Panc1 (cell line): ENCODE measurements at places on chromosomes 6 and 20.

- DNase-seq, result no peak
These were observed 274.9 kb downstream of the UTRN start for GRCh38 chr6:144559865-144560593.

DNA sequence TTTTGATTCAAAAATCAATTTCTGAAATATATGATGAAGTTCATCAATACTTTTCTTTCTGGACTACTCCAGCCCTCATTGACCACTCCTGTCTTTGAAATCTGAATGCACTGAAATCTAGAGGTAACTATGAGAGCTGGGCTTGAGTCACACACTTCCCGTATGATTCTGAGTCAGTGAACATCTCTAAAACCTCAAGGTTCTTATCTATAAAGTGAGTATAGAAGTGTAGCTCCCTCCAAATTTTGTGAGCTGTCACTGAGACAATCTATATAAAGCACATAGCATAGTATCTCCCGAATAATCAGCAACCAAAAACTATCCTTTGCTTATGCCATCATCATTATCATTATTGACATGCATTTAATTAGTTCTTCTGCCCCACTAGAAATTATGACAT lies 182.4 kb downstream of the TSHZ2 start:
- no peak for DNase-seq

GRCh38 chr20:48631114-48632016 lies 196.4 kb downstream of the PREX1 start:
- DNase-seq, result no peak

GRCh38 chr6:121544691-121545090 lies 109.2 kb downstream of the GJA1 start:
- no peak for DNase-seq

GRCh38 chr20:32289661-32290431 lies 12.4 kb downstream of the KIF3B start:
- no peak for DNase-seq

DNA sequence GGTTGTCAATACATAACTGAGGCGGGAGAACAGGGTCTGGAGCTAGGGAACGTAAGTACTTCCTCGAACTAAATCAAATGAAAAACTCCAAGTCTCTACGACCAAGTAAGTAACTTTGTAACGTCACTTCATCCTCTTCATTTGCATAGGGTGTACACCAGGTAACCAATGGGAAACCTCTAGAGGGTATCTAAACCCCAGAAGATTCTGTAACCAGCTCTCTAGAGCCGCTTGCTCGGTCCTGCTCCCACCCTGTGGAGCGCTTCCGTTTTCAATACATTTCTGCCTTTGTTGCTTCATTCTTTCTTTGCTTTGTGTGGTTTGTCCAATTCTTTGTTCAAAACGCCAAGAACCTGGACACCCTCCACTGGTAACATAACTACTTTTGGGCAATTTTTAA lies 133.5 kb upstream of the TMEM170B start:
- no peak for DNase-seq

GRCh38 chr6:154404791-154405400 lies 48.3 kb upstream of the IPCEF1 start:
- DNase-seq, result no peak

GRCh38 chr6:161214722-161215121 lies 59.1 kb downstream of the AGPAT4 start:
- no peak for DNase-seq

- no peak for DNase-seq
These were observed 12.9 kb downstream of the OR2A4 start for GRCh38 chr6:131688286-131688685.

GRCh38 chr6:18823782-18824386 lies 436.7 kb downstream of the RNF144B start:
- DNase-seq, result peak; percentile 7

- no peak for DNase-seq
These were observed 81.8 kb downstream of the EDN3 start for GRCh38 chr20:59382157-59382725.

GRCh38 chr6:45697605-45698004 lies 318.1 kb downstream of the CLIC5 start:
- DNase-seq, result no peak

DNA sequence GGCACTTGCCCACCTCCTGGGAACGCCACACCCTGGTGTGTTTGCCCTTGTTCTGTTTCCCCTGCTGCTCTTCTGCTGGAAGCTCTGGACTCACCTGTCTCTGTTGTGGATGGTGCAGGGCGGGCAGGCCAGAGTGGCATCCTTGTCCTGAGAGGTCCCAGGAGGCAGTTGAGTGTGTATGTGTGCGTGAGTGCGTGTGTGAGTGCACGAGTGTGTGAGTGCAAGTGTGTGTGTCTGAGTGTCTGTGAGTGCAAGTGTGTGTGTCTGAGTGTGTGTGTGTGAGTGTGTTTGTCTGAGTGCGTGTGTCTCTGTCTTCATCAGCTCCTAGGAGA lies 12.2 kb downstream of the IGF2R start:
- no peak for DNase-seq

GRCh38 chr20:44291754-44292153 lies 19.2 kb downstream of the FITM2 start:
- no peak for DNase-seq

DNA sequence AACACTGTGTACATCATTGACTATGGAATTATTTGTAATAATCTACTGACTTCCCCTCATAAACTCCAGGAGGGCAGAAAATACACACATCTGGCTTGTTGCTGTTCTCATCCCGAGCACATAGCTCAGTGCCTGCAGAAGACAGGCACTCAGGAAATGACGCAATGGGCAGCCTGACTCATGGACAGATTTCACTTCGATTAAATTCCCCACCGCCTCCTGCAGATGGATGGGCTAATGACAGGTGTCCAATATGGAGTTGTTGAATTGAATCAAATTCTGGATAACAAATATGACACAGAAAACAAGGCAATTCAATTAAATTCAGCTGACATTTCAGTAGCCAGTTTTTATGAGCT lies 9.1 kb downstream of the ANKRD60 start:
- no peak for DNase-seq

- no peak for DNase-seq
These were observed 40.5 kb downstream of the PANK2 start for GRCh38 chr20:3929713-3930060.

GRCh38 chr6:42450477-42451332 lies 1.0 kb downstream of the TRERF1 start:
- no peak for DNase-seq

- no peak for DNase-seq
These were observed 634 bp downstream of the ITPA start for GRCh38 chr20:3209946-3210317.

DNA sequence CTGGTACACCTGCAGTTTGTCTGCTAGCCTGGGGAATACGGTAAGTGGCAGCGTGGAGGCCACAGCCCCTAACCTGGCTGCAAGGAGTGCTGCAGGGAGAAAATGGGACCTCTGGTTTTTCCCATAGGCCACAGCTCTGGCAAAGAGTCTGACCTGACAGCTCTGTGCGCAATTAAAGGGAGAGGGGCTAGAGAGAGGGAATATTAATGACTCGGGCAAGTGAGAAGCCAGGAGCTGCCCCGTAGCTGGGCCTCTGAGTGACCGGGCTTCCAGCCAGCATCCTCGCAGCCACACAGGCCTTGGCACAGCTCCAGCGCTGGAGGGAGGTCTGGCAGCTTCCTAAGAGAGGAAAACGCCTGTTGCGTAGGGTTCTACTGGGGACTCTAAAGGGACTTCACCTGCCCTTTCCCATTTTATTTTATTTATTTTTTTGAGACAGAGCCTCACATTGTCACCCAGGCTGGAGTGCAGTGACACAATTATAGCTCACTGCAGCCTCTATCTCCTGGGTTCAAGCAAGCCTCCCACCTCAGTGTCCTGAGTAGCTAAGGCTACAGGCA lies 18.2 kb upstream of the OCSTAMP start:
- no peak for DNase-seq

DNA sequence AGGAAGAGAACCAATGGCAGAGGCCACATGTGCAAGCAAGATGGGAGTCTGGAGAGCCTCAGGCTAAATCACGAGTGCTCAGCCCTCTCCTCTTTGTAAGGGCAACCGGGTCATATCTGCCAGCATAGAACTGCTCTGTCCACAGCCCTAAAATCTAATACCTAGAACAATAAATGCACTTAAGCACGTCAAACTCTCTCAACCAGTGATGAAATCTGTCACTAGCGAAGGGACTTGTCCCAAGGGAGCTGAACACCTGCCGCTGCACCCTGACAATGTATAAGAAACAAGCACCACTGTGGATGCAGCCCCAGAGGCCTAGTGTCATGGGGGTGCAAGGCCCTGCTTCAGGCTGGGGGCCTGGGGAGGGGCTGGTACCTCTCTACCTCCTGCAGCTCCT lies 82.5 kb downstream of the PRL start:
- no peak for DNase-seq

DNA sequence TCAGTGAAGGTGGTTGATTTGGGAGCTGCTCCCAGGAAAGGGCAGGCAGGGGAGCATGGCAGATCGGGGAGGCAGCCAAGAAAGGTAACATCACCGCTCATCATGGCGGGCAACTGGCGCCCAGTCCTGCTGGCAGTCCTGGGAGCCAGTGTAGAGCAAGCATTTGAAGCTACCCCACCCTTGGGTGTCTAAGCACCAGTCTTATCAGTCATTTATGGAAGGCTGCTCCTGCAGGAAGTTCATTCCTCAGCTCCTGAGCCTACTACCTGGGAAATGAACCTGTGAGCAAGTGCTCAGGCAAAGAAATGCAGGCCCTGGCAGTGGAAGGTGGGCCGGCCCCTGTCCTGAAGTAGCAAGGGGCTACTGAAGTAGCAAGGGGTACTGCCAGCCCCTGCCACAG lies 41.5 kb downstream of the BANF2 start:
- DNase-seq, result no peak

DNA sequence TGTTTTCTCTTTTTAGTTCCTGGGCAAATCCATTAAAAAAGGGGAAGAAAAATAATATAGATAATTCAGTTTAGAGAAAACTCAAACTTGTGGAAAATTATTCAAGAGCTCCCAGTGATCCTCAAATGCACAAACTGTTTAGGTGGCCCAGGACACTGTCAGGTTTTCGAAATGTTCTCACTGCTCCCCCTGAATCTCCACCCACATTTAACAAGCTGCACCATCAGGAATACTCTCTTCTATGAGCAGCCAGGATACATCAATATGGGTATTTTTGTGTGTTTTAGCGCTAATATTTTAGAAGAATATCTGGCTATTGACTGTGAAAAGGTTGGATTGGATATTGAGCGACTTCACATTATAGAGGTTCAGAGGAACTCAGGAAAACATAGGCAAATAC lies 43.9 kb downstream of the OR2B2 start:
- no peak for DNase-seq

DNA sequence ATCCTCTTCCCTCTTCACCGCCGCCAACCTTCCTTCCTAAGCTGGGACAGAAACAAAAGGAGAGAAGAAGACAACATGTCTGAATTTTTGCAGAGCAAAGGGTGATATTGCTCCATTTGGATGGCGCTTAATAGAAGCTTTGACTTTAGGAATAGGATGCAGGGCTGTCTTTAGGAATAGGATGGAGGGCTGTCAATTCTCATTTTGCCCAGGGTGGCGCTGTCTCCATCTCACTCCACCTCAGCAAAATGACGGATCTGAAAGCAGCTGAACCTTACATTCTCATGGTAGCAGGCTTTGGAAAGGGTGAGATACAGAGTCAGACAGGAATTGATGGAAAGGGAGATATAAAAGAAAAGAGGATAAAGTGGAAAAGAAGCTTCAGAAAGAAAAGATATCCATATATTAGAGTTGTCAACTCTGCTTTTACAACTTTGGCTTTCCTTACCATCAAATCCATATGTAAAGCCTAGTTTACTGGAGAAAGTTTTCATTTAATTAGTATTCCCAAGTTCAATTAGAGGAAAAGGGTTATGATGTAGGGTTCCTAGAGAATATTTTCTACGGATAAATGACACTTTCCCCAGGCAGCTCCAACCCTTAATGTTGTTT lies 2.4 kb downstream of the MTCL3 start:
- peak; percentile 67 for DNase-seq
